ENCODE measurements at places on chromosomes 2 and 18.

DNA sequence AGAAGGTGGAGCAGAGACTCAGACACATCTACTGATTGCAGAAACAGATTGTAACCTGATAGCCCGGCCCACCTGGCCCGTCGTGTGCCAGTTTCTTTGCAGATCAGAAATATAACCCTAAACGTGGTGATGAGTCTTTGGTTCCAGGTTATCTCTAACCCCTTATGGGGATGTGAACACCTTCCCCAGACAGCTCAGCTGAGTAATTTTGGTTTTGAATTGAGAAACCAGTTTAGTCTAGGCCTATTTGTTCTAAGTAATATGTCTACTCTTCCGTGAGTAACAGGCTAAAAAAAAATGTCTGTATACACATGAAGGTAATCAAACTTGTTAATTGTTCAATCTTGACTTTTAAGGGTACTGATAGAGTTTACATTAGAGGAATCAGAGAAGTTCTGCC is 35.7 kb downstream of the RASGRP3 start:
- no peak for DNase-seq

GRCh38 chr18:56393870-56394269 is 244.5 kb downstream of the TXNL1 start:
- no peak for DNase-seq

DNA sequence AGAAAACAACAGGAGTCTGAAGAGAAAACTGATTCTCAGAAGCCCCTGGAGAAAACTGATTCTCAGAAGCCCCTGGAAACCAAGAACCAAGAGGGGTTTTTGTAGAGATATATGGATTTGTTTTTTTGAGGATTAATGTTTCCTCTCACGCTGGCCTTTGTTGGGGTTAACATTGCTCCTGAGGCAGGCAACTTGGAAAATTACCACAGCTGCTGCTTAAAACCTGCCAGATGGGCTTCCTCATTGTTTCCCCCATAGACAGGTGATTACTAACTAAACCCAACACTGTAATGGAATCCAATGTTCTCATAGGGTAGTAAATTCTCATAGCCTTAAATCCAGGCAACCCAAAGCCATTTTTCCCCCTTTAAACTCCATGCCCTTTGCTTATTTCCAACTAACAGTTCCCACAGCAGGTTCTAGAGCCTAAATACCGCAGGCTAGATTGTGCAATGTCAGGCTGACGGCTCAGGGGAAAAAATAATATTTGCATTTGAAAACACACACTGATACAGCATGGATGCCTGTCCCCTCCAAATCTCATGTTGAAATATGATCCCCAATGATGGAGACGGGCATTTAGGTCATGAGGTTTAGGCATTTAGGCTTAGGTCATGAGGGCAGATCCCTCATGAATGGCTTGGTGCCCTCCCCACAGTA is 272.3 kb upstream of the PKDCC start:
- no peak for DNase-seq

DNA sequence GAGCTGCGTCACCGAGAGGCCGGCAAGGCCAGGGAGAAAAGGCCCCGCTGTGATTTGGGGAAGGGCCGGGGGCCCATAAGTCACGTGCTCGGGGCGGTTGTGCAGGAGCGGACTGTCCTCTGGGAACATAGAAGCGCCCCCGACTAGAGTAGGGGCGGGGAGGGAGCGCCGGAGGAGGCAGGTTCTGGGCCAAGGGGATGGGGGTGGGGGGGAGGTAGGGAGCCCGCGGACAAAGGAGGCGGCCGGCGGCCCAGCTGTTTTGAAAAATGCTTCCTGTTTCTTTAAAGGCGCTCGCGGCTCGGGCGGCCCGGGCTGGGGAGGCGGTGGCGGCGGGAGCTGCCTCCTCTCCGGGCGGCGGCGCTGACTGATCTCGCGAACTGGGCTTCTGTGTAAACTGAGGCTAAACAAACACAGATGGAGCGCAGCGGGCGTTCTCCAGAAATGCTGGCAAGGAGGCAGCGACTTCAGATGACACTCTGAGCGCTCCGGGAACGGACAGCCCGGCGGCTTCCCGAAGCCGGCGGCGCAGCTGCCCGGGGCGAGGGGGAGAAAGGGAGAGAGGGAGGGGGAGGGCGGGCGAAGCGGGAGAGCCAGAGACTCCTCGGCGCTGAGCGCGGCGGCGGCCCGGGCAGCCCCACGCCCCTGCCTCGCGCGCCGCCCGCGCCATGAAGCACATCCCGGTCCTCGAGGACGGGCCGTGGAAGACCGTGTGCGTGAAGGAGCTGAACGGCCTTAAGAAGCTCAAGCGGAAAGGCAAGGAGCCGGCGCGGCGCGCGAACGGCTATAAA is at the start of gene ATOH8:
Gene ATOH8, plus strand, starts transcription at position 467 of the 788 bp plus-strand sequence. Its CDS starts 199 bp downstream, at position 666.
- DNase-seq, result peak; percentile 50

DNA sequence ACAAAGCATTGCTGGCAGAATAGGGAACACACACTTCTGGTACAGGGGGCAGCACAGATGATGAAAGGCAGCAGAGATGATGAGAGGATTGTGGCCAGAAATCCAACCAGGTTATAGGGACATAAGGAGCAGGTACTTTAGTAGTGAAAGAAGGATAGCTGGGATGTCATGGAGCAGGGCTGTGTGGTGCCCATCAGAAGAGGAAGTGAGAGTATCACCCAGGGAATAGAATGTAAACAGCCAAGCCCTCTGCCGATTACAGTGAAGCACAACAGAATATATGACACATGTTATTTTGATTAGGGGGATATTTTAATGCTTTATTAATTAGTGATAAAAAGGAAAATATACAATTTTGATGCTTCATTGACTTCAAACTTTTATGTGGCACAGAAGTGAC is 883.4 kb upstream of the CDH2 start:
- no peak for DNase-seq

DNA sequence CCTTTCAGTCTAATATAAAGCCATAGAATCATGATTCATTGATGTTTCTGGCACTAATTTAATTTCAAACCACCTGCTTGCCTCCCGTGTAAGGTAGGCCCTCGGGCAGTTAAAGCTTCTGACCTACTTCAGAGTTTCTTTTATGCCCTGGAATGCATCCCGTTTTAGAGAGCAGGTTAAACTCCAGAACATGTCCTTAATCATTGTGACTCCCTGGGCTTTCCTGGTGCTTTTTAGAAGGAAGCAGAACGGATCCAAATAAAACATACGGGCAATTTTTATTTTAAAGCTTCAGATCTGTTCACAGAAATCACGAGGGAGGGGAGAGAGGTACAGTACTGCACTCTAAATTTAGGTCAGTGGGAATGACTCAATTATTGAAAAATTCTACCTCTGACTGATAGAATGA is 134.8 kb downstream of the GCA start:
- DNase-seq, result no peak

GRCh38 chr18:62957885-62958472 is 242.6 kb downstream of the PHLPP1 start:
- DNase-seq, result peak; percentile 45

GRCh38 chr18:56637711-56638231 is 621 bp downstream of the TXNL1 start:
- peak; percentile 24 for DNase-seq

DNA sequence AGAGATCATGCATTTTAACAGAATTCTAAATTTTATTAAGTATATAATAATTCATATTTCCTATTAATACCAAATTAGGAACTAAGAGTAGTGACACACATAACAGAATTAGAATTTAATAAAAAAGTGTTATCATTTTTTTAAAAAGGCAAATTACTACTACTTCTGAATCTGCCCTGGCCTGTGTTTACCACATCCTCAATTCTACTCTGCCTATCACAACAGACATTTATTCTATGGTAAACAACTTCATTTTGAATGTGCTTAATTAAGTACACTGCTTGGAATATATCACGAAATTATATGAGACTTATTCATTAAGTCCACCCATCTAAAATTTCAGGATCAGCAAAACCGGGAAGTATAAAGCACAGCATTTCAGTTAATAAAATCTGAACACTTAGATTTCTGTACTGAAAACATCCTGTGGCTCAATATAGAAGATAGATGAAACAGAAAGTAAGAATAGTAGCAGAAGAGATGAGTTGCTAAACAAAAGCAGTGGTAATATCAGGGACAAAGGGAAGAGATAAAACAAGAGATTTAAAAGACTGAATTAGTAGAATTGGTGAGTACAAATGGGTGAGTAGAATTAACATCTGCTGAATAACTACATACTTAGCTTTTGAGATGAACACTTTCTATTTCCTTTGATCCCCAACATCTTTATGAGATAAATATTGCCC is 3.7 kb downstream of the SMC6 start:
- no peak for DNase-seq

GRCh38 chr2:185239491-185239890 is 499.1 kb upstream of the FSIP2 start:
- no peak for DNase-seq

DNA sequence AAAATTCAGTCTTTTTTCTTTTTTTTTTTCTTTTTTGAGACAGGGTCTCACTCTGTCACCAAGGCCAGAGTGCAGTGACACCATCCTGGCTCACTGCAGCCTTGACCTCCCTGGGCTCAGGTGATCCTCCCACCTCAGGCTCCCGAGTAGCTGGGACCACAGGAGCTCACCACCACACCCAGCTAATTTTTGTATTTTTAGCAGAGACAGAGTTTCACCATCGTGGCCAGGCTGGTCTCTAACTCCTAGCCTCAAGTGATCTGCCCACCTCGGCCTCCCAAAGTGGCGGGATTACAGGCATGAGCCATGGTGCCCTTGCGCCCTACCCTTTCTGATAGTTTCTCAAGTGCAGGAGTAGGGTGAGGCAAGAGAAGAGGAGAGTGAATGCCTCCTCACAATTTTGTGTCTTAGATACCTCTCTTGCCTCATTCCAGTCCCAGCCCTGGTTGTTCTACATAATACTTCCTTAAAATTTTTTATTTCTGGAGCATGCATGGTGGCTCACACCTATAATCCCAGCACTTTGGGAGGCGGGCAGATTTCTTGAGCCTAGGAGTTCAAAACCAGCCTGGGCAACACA is 68.2 kb upstream of the CAB39 start:
- DNase-seq, result no peak

DNA sequence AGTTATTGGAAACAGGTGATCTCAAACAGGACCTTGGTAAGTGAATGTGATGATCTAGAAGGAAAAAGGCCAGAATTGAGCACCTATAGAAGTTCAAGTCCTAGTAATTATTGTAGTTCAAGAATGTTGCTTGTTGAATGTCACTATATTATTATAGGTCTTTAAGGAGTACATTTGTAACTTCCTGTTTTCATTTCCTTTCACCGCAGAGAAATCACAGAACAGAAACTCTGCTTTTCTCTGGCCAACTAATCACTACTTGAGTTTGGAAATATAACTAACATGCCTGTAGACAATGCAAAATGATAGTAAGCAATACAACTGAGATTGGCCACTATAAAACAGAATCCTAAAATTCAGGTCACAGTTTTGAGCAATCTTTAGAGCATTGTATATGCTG is 61.8 kb upstream of the EFEMP1 start:
- DNase-seq, result no peak

DNA sequence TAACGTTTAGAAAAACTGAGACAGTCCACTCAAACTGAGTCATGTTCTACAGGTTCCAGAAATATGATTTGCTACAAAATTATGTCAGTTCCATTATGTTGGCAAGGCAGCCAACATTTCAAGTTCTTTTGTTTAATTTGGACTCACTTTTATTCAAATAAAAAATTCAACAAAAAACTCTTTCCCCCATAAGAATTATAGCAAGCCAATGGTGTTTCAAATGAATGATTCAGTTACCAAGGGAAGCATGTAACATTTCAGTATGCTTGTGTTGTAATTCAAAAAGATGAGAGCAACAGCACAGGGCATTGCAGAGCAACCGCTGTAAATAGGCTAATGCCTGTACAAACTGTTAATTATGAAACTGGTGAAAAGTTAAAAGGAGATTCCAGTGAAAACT is 140.8 kb downstream of the FIGN start:
- DNase-seq, result no peak

GRCh38 chr2:69744456-69744855 is 2.5 kb downstream of the ANXA4 start:
- no peak for DNase-seq

- no peak for DNase-seq
These were observed 3.8 kb downstream of the LIPG start for GRCh38 chr18:49565612-49566011.

DNA sequence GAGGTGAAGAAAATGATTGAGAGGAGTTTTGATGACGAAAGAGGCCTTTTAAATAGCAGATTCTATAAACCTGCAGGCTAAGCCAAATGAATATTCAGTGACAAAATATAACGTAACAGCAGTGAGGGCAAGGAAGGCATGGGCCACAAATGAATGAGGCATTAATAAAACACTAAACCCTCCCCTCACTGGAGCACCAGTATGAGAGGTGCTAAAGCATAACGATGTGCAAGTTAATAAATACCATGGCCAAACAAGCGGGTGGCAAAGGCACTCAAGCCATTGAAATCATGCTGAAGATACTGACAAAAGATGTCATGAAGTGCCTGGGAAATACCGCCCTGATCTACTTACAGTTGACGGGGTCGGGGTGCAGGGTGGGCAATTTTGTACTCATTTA is 30.2 kb upstream of the LONRF2 start:
- no peak for DNase-seq

- DNase-seq, result no peak
These were observed 468.7 kb downstream of the PID1 start for GRCh38 chr2:228802181-228803071.

DNA sequence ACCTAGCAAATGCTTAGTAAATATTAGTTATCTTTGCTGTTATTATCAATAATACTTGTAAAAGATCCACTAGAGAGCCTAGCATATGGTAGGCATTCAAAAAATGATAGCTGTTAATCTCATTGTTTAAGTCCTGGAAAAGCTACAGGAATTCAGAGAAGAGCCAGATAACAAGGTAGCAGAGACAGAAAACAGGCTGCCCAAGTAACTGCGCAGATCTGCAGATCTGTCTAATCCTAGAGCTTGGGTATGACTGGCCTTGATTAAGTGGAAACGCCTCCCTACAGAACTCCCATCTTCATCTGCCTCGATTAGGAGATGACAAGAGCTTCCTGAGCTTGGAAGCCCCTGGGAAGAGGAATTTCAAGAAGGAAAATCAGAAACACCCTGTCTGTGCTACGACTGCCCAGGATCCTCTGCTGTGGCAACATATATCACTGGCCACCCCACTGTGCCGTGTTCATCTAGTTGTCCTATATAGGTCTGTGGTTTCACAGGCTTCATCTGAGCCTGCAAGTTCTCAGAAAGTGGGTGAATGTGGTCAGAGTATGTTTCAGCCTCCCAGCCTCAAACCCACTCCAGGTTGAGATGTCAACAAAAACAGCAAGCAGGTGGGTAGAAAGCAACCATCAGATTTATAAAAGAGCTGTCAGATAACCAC is 151.5 kb upstream of the PKDCC start:
- peak; percentile 20 for DNase-seq

DNA sequence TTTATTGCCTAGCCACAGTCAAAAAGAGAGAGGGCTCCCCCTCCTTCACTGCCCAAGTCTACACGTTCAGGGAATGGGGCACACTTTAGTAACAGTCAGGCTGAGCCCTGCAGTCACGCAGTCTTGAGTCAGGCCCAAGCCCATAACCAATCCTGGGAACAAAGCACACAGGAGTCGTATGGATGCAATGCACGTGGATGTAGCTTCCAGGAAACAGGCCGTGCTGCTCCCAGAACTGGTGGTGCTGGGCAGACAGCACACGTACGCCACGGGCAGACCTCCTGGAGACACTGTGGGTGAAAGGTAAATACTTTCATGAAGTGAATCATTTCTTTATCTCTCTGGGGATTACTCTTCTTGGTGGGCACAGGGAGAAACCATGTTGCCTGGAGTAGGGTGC is 30.0 kb upstream of the MBP start:
- no peak for DNase-seq
